Stimulated activated naive B cell treated with anti-CD40 and anti-IgM and Interleukin-4, amounts not matched to agents 10 μg/mL and 1 μg/mL and 100 μg/mL, for 72 hours (primary cell): ENCODE measurements at places on chromosomes 12 and 14.

- no peak for DNase-seq
Measured at GRCh38 chr14:75484711-75485429, 37.4 kb upstream of the BATF start.

DNA sequence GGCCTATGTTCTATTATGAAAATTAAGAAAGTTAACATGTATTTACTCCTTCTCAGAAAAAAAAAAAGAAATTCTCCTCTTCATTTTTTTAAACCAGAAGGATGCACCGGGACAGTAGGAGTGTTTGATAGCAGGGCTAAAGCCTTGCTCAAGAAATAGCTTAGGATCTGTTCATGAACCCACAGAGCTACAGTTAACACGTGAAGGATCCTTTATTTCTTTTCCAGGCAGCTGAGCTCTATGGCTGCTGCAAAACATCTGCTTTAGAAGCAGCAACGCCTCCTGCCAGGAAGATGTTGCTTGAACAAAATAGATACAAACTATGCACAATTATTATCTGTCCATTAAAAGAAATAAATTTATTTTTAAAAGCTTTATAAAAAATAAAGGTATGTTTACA lies 254.8 kb downstream of the PRKD1 start:
- no peak for DNase-seq

GRCh38 chr12:4331842-4332241 lies 10.8 kb downstream of the TIGAR start:
- no peak for DNase-seq

GRCh38 chr12:110137786-110138185 lies 13.6 kb downstream of the IFT81 start:
- DNase-seq = no peak

GRCh38 chr12:271161-271560 lies 8.5 kb upstream of the SLC6A13 start:
- no peak for DNase-seq

GRCh38 chr14:64215274-64215673 lies 78.9 kb downstream of the ESR2 start:
- no peak for DNase-seq

- DNase-seq = no peak
Measured at GRCh38 chr12:128052331-128052730, 214.6 kb upstream of the TMEM132C start.

GRCh38 chr14:101457936-101458740 lies 103.2 kb upstream of the DIO3 start:
- no peak for DNase-seq

- no peak for DNase-seq
Measured at GRCh38 chr12:109963743-109964429, 32.3 kb downstream of the GIT2 start.
